ENCODE measurements at places on chromosomes 1 and 21. TPM values are rescaled to one million over a fixed set of nuclear protein-coding genes. Genes with fewer than 3 reads are reported as not detected.

GRCh38 chr1:226624526-226624925 is 76.0 kb downstream of the STUM start:
- peaks cover 5% of the 10 kb centered on the region for H3K4me1 ChIP-seq
- peaks cover 11% of the 10 kb centered on the region for H3K27me3 ChIP-seq
- H3K27ac ChIP-seq: peak overlapping the region; percentile 38
- DNase-seq: no peak
- H3K36me3 ChIP-seq: no peaks in the 10 kb centered on the region

DNA sequence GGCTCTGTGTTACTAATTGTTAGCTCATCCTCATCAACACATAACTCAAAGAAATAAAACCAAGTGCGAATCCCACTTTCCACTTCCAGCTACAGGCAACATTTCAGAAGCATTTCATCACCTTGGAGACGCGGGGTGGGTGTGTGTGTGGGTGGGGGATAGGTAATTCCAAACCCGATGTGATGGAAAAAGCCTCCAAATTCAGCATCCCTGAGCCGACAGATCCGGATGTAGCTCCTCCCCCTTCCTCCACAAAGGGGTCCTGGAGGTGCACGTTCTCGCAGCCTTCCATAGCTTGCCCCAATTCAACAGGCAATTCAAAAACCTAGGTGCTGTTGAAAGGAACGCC is 486 bp downstream of the HSPA13 start:
- peak overlapping the region; percentile 99 for H3K27ac ChIP-seq
- H3K4me3 ChIP-seq: peak overlapping the region; percentile 97
- peaks cover 10% of the 10 kb centered on the region for H3K36me3 ChIP-seq
- H3K27me3 ChIP-seq: no peaks in the 10 kb centered on the region
- DNase-seq: no peak

DNA sequence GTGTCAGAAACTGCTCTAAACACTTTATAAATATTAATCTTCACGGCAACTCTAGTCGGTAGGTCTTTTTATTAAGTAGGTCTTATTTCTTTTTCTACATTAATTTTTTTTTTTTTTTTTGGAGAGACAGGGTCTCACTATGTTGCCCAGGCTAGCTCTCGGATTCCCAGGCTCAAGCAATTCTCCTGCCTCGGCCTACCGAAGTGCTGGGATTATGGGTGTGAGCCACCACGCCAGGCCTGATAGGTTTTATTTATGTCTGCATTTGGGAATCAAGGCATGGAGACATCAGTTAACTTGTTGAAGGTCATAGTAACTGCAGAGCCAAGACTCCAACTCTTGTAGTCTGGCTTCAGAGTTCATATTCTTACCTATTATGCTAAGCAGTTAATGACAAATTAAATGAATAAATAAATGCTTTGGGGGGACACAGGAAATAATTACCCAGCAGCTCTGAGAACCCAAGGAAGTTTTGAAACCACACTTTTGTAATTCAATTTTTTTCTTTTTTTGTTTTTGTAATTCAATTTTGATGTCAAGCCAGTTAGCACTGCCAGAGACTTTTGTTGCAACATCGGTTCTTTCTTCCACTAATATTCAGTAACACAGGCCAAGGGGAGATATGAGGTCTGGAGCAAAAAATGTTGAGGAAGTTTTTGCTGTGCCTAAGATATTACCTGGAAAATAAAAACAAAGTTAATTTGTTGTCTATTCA is 9.4 kb upstream of the UAP1 start:
- DNase-seq: no peak
- H3K4me1 ChIP-seq: peaks cover 7% of the 10 kb centered on the region
- no peak overlapping the region for H3K4me3 ChIP-seq
- no peaks in the 10 kb centered on the region for H3K36me3 ChIP-seq
- H3K27me3 ChIP-seq: no peaks in the 10 kb centered on the region

The ARTN gene
- total RNA-seq: 1.1 TPM

- H3K27ac ChIP-seq: peak overlapping the region; percentile 73
- peak overlapping the region; percentile 26 for H3K4me3 ChIP-seq
- DNase-seq: no peak
Measured at GRCh38 chr1:86389307-86389706, 6.8 kb downstream of the ODF2L start.

The SAMD11 gene
- 19.5 TPM for total RNA-seq

- no peaks in the 10 kb centered on the region for H3K4me1 ChIP-seq
- H3K27ac ChIP-seq: no peak overlapping the region
- H3K4me3 ChIP-seq: no peak overlapping the region
- no peak for DNase-seq
- peaks cover 7% of the 10 kb centered on the region for H3K27me3 ChIP-seq
Measured at GRCh38 chr1:36565576-36566501, 83.1 kb upstream of the CSF3R start.

The RNU1-3 gene
- total RNA-seq: 2,650 TPM

DNA sequence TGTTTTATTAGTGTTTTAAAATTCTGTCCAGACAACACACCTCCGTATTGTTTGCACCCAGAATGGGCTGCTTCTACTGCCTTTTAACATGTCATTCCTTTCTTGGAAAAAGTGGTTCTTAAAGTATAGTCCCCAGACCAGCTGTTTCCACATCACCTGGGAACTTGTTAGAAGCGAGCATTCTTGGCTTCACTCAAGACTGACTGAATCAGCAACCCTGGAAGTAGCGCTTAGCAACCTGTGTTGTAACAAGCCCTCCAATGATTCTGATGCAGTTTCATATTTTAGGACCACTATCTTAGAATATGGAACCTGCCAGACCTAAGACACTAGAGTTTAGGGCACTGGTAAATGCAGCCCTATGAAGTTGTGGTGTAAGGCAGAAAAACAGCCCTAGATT is 6.0 kb upstream of the PPIE start:
- no peak for DNase-seq
- H3K27ac ChIP-seq: no peak overlapping the region
- H3K27me3 ChIP-seq: peaks cover 66% of the 10 kb centered on the region
- H3K4me1 ChIP-seq: no peaks in the 10 kb centered on the region
- no peaks in the 10 kb centered on the region for H3K36me3 ChIP-seq

GRCh38 chr1:12249181-12249580 is 19.4 kb downstream of the VPS13D start:
- peaks cover 4% of the 10 kb centered on the region for H3K4me1 ChIP-seq
- DNase-seq: no peak
- no peak overlapping the region for H3K4me3 ChIP-seq
- peaks cover 50% of the 10 kb centered on the region for H3K36me3 ChIP-seq

- no peaks in the 10 kb centered on the region for H3K27me3 ChIP-seq
- no peak for DNase-seq
- H3K4me3 ChIP-seq: no peak overlapping the region
- no peak overlapping the region for H3K27ac ChIP-seq
Measured at GRCh38 chr21:31287201-31287600, 56.9 kb downstream of the TIAM1 start.

- DNase-seq: no peak
- H3K4me1 ChIP-seq: peaks cover 15% of the 10 kb centered on the region
- no peak overlapping the region for H3K27ac ChIP-seq
- no peak overlapping the region for H3K4me3 ChIP-seq
Measured at GRCh38 chr1:46041974-46042373, 90.5 kb downstream of the PIK3R3 start.

DNA sequence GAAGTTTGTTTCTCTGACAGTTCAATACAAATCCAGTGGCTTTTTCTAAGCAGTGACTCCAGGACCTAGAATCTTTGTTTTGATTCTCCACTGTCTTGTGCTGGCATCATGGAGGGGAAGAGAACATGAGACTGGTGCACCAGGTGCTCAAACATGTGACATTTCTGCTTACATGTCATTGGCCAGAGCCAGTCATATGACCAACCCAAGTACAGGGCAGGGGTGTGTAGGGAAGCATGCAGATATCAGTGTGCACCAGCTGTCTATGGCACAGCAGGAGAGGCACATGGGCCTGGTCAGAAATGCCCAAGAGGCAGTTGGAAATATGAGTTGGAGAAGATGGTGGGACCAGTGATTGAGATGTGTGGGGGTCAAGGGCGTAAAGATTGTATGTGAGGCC is 297.0 kb downstream of the HHAT start:
- H3K27ac ChIP-seq: no peak overlapping the region
- H3K4me1 ChIP-seq: no peaks in the 10 kb centered on the region
- H3K4me3 ChIP-seq: no peak overlapping the region
- DNase-seq: no peak
- H3K36me3 ChIP-seq: no peaks in the 10 kb centered on the region
- no peaks in the 10 kb centered on the region for H3K27me3 ChIP-seq

GRCh38 chr1:177185209-177185608 is 14.5 kb downstream of the BRINP2 start:
- H3K27me3 ChIP-seq: peaks cover 18% of the 10 kb centered on the region
- H3K4me3 ChIP-seq: no peak overlapping the region
- H3K36me3 ChIP-seq: no peaks in the 10 kb centered on the region
- no peak overlapping the region for H3K27ac ChIP-seq
- no peak for DNase-seq
- H3K4me1 ChIP-seq: peaks cover 8% of the 10 kb centered on the region

GRCh38 chr21:37805266-37805665 is 111.0 kb downstream of the KCNJ6 start:
- no peak overlapping the region for H3K27ac ChIP-seq
- H3K27me3 ChIP-seq: no peaks in the 10 kb centered on the region
- DNase-seq: no peak
- H3K4me1 ChIP-seq: peaks cover 14% of the 10 kb centered on the region
- H3K4me3 ChIP-seq: no peak overlapping the region
- peaks cover 5% of the 10 kb centered on the region for H3K36me3 ChIP-seq

DNA sequence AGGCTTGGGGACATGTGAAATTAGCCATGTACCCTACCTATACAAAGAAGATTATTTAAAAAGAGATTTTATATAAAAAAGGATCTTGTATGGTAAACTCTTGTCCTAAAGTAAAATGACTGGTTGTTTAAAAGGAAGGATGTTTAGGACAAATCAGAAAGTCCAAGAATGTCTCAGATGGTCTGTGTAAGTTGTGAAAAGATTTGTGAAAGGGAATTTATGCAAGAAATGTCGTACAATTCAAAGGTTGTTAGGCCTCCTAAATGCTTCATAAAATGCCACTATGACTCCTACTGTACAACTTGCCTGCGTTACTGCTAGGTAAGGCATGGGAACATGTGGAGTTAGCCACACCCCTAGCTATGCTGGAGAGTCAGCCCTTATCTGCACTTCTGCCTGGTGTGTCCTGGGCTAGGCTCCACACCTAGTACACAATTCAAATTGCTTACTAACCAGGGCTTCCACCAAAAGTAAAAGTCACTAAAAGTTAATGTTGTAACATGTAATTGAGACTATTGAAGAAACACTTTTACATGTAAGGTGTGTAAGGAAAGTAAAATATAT is 19.7 kb downstream of the PRDX6 start:
- H3K4me1 ChIP-seq: no peaks in the 10 kb centered on the region
- H3K36me3 ChIP-seq: peaks cover 3% of the 10 kb centered on the region
- no peak overlapping the region for H3K4me3 ChIP-seq
- H3K27ac ChIP-seq: no peak overlapping the region

- no peaks in the 10 kb centered on the region for H3K36me3 ChIP-seq
- H3K4me3 ChIP-seq: no peak overlapping the region
- peaks cover 27% of the 10 kb centered on the region for H3K4me1 ChIP-seq
- no peak for DNase-seq
Measured at GRCh38 chr1:184215274-184215925, 163.9 kb downstream of the TSEN15 start.

The SPATA45 gene
- total RNA-seq: not detected

DNA sequence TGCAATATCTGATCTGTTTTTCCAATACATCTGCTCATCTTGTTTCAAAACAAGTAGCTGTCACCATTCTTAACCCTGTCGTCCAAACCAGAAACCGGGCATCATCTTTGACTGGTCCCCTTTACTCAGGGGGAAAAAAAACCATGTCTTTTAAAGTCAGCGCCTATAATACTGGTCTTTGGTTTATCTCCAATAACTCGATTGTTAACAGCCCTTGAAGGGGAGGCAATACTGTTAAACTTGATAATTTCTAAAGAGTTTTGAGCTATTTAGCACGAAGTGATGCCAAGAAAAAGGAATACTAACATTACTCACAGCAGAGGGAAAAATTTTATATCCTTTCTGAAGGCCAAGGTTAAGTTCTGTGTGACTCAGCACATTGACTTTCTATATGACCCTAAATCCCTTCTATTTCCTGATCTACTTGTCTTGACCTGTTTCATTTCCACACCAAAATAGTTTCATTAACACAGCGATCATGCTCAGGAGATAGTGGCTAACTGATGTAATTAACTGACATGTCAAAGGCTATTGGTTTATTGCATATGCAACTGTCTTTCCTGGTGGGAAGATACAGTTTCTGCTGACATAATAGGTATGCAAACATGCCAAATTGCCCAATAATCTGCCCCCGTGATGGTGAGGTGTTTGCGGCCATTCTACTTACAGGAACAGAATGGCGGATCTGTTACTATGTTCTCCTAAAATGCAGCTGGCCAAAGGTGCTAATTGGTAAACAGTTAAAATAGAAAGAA is 59.1 kb downstream of the NFIA start:
- no peaks in the 10 kb centered on the region for H3K27me3 ChIP-seq
- peak overlapping the region; percentile 3 for H3K4me3 ChIP-seq
- H3K36me3 ChIP-seq: peaks cover 8% of the 10 kb centered on the region
- peak overlapping the region; percentile 77 for H3K27ac ChIP-seq
- H3K4me1 ChIP-seq: peaks cover 43% of the 10 kb centered on the region
- no peak for DNase-seq

GRCh38 chr21:22280851-22281250 is 1282.6 kb downstream of the NCAM2 start:
- peaks cover 6% of the 10 kb centered on the region for H3K4me1 ChIP-seq
- H3K4me3 ChIP-seq: no peak overlapping the region
- H3K27ac ChIP-seq: no peak overlapping the region
- no peaks in the 10 kb centered on the region for H3K36me3 ChIP-seq
- H3K27me3 ChIP-seq: no peaks in the 10 kb centered on the region
- DNase-seq: no peak

- no peaks in the 10 kb centered on the region for H3K27me3 ChIP-seq
- H3K27ac ChIP-seq: no peak overlapping the region
- H3K36me3 ChIP-seq: peaks cover 9% of the 10 kb centered on the region
- no peak overlapping the region for H3K4me3 ChIP-seq
Measured at GRCh38 chr1:214310777-214311690, 30.1 kb downstream of the SMYD2 start.

The C1orf210 gene
- total RNA-seq: not detected

The CD5L gene
- not detected for total RNA-seq

- H3K4me1 ChIP-seq: peaks cover 51% of the 10 kb centered on the region
- H3K27ac ChIP-seq: peak overlapping the region; percentile 97
- no peak overlapping the region for H3K4me3 ChIP-seq
- DNase-seq: no peak
Measured at GRCh38 chr21:45976701-45977311, 4.8 kb upstream of the COL6A1 start.

DNA sequence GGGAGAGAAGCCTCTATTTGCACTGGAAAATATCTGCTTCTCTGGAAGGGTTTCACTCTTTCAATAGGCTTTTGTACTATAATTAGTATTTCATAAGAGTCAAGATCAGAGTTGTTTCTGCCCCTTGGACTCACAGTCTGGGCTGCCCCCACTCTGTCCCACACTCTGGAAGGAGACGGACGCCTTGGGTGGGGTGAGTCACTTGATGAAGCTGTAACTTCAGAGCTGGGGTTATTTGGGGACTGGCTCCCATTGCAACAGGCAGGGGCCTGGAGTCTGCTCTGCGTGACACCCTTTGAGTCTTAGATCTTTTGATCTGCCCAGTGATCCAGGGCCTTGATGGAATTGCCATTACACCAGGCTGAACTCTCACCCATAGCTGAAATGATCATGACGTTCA is 4.0 kb upstream of the KCNA10 start:
- H3K27ac ChIP-seq: no peak overlapping the region
- DNase-seq: no peak
- H3K27me3 ChIP-seq: peaks cover 33% of the 10 kb centered on the region
- no peaks in the 10 kb centered on the region for H3K36me3 ChIP-seq
- no peak overlapping the region for H3K4me3 ChIP-seq

All from osteocyte (in vitro differentiated cells).